ENCODE measurements at places on chromosomes 4 and X.

DNA sequence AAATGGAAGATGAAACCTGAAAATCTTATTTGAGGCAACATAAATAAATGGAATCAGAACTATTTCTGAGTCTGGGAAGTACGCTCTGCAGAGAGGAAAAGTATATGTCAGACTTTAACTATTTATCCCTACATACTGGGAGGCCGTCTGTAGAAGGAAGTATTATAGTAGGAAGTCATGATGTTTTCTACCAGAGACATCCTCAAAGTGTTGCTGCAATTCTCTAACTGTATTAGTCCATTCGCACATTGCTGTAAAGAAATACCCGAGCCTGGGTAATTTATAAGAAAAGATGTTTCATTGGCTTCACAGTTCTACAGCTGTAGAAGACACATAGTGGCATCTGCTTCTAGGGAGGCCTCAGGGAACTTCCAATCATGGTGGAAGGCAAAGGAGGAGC, 88.7 kb upstream of the TBL1X start:
- DNase-seq = no peak

DNA sequence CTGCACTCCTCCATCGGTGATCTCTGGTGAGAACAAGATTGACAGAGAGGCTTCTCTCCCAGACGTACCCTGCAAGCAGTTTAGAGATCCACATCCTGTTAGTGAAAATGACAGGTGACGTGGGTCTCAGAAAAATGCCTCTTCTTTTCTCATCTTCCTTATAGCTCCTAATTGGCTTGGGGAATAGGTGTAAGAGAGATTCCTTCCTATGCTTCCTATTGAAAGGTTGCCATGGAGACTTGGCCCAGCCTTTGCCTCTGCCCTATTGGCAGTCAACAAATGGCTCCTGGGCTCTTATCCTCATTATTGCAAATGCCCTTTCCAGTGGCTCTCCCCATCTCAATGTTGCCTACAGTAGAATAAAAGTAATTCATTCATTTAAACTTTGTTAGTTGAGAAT, 26.5 kb upstream of the DGKK start:
- no peak for DNase-seq

- DNase-seq = no peak
These were observed 33.1 kb downstream of the MSL3 start for GRCh38 chrX:11791090-11791489.

- DNase-seq = no peak
These were observed 340.7 kb upstream of the HS3ST1 start for GRCh38 chr4:11769434-11769833.

DNA sequence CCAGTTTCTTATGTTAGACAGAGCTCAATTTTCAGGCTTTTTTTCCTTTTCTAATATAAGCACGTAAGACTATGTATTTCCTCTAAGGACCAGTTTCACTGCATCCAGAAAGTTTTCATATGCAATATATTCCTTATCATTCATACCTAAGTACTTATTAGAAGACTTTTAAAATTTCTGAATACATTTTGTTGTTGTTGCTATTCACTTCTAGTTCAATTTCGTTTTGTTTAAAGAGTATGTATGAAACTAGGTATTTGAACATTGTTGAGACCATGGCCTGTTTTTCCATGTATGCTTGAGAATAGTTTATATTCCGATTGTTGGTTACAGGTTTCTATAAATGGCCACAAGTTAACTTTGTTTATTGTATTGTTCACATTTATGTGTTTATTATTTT, 18.0 kb upstream of the CT45A1 start:
- no peak for DNase-seq

GRCh38 chrX:81957900-81958545, 756.1 kb downstream of the SH3BGRL start:
- no peak for DNase-seq
